Testis (tissue), 5 donors: ENCODE measurements at places on chromosomes 5 and 9. TPM values are rescaled to one million over a fixed set of nuclear protein-coding genes. Genes with fewer than 3 reads are reported as not detected.
A peak's percentile ranks its signal among the peaks of the same experiment; 100 is the strongest.

DNA sequence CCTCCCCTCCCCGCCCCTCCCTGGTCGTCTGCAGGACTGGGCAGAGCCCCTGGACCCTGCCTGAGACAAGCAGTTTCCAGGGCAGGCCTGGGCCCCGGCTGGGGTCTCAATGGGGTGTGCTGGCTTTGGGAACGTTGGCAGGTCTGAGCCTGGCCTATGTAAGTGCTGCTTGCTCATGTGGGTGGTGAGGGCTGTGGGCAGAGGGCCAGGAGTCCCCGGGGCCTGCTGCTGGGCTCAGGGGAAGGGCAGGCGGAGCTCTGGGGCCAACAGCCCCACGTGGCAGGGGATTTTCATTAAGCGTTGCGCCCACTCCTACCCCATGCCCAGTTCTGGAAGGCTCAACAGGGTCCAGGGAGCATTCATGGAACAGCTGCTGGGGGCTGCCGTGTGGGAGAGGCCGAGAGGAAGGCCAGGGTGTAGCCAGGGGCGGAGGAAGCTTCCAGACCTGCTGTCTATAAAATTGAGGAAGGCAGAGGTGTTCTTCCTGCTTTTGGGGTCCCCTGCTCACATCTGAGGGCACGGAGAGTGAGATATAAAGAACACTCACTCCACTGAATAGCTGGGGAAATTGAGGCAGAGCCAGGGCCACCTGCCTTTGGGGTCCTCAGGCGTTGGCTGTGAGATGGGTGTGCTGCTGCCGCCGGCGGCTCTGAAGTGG, 32.5 kb downstream of the RXRA start:
- peak; percentile 57 for DNase-seq
- H3K27me3 ChIP-seq, result no peaks in the 10 kb centered on the region
- no peaks in the 10 kb centered on the region for H3K36me3 ChIP-seq
- peaks cover 29% of the 10 kb centered on the region for H3K4me1 ChIP-seq
- H3K4me3 ChIP-seq, result no peak overlapping the region
- no peak overlapping the region for H3K27ac ChIP-seq

DNA sequence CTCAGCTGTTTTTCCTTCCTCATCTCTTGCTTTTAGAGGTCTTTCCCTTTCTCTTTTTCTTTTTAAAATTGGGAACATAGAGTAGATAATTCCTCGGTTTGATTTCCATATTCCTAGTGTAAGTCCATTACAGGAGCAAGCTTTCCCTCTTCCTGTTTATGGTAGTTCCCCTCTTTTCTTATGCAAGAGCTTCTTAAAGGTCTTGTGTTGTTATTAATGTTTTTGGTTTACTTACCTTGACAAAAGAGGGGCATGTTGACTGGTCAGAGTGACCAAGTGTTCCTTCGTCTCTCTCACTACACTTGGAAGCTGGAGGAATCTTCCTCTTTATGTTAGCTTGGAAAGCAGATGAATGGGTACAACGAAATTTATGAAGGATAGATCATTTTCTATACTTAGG, 8.3 kb downstream of the ATG10 start:
- H3K4me3 ChIP-seq, result no peak overlapping the region
- DNase-seq, result no peak
- no peaks in the 10 kb centered on the region for H3K27me3 ChIP-seq
- no peak overlapping the region for H3K27ac ChIP-seq
- H3K36me3 ChIP-seq, result no peaks in the 10 kb centered on the region

GRCh38 chr9:116447934-116448333, 239.2 kb upstream of the TRIM32 start:
- no peaks in the 10 kb centered on the region for H3K36me3 ChIP-seq
- H3K4me1 ChIP-seq, result no peaks in the 10 kb centered on the region
- no peak for DNase-seq
- H3K27me3 ChIP-seq, result no peaks in the 10 kb centered on the region
- no peak overlapping the region for H3K27ac ChIP-seq

GRCh38 chr5:54822324-54822687, 163.1 kb downstream of the ESM1 start:
- DNase-seq, result no peak
- no peaks in the 10 kb centered on the region for H3K36me3 ChIP-seq
- H3K4me1 ChIP-seq, result no peaks in the 10 kb centered on the region

GRCh38 chr5:33999978-34000377, 7.9 kb downstream of the AMACR start:
- H3K27ac ChIP-seq, result no peak overlapping the region
- H3K36me3 ChIP-seq, result no peaks in the 10 kb centered on the region
- H3K27me3 ChIP-seq, result no peaks in the 10 kb centered on the region
- no peak overlapping the region for H3K4me3 ChIP-seq

- H3K4me3 ChIP-seq, result no peak overlapping the region
- no peaks in the 10 kb centered on the region for H3K36me3 ChIP-seq
- DNase-seq, result no peak
- H3K4me1 ChIP-seq, result no peaks in the 10 kb centered on the region
- no peaks in the 10 kb centered on the region for H3K27me3 ChIP-seq
Measured at GRCh38 chr5:42819745-42820144, 8.1 kb upstream of the SELENOP start.

GRCh38 chr9:126642839-126643238, 29.1 kb downstream of the LMX1B start:
- DNase-seq, result no peak
- H3K27me3 ChIP-seq, result no peaks in the 10 kb centered on the region
- no peak overlapping the region for H3K4me3 ChIP-seq
- no peak overlapping the region for H3K27ac ChIP-seq
- H3K36me3 ChIP-seq, result no peaks in the 10 kb centered on the region

DNA sequence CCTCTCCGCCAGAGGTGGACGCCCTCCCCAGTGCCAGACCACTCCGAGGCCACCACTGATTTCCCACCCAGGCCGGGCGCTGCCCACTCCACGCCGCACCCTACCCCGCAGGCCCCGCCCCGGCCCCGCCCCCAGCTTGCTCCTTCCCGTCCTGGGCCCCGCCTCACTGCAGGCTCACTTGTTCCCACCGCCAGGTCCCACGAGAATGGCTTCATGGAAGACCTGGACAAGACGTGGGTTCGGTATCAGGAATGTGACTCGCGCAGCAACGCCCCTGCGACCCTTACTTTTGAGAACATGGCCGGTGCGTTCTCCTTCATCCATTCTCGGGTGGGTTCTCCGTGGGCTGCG, 6.5 kb downstream of the LRRC26 start:
- H3K36me3 ChIP-seq, result no peaks in the 10 kb centered on the region
- no peak overlapping the region for H3K27ac ChIP-seq
- peaks cover 19% of the 10 kb centered on the region for H3K4me1 ChIP-seq
- no peak overlapping the region for H3K4me3 ChIP-seq
- H3K27me3 ChIP-seq, result no peaks in the 10 kb centered on the region

- no peaks in the 10 kb centered on the region for H3K27me3 ChIP-seq
- no peaks in the 10 kb centered on the region for H3K36me3 ChIP-seq
- no peak overlapping the region for H3K4me3 ChIP-seq
- H3K4me1 ChIP-seq, result no peaks in the 10 kb centered on the region
- H3K27ac ChIP-seq, result no peak overlapping the region
- no peak for DNase-seq
Measured at GRCh38 chr9:124553738-124554137, 46.5 kb upstream of the NR5A1 start.

DNA sequence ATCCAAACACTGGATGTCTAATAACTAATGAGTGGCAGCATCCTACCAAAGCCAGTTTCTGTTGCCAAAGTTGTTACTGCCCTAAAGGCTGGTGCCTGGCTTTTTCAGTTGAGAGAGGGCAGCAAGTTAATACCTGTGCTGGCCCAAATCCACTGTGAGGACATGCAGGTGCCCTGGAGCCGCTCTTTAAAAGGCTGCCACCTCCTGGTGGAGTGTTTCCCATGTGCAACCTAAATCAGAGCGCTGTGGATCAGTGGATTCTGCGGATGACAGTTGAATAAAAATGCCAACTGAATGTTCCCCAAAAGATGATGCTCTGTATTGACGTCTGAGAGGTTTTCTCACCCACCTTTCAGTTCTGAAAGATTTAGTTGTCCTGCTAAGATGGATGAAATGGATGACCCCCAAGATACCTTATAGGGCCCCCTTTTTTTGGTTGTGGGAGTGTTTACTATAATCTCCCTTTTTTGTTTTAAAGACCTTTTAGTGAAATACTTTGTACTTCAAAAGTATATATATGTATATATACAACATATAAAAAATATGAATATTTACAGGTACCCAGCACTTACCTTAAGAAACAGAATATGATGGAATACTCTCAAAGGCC, 146.4 kb downstream of the EGFLAM start:
- H3K27ac ChIP-seq, result no peak overlapping the region
- peaks cover 2% of the 10 kb centered on the region for H3K4me1 ChIP-seq
- no peak overlapping the region for H3K4me3 ChIP-seq
- no peak for DNase-seq
- no peaks in the 10 kb centered on the region for H3K36me3 ChIP-seq

- no peak overlapping the region for H3K27ac ChIP-seq
- H3K27me3 ChIP-seq, result no peaks in the 10 kb centered on the region
- peak; percentile 46 for DNase-seq
- no peaks in the 10 kb centered on the region for H3K36me3 ChIP-seq
- H3K4me1 ChIP-seq, result no peaks in the 10 kb centered on the region
- H3K4me3 ChIP-seq, result no peak overlapping the region
Measured at GRCh38 chr5:167898361-167899042, 392.9 kb upstream of the WWC1 start.

DNA sequence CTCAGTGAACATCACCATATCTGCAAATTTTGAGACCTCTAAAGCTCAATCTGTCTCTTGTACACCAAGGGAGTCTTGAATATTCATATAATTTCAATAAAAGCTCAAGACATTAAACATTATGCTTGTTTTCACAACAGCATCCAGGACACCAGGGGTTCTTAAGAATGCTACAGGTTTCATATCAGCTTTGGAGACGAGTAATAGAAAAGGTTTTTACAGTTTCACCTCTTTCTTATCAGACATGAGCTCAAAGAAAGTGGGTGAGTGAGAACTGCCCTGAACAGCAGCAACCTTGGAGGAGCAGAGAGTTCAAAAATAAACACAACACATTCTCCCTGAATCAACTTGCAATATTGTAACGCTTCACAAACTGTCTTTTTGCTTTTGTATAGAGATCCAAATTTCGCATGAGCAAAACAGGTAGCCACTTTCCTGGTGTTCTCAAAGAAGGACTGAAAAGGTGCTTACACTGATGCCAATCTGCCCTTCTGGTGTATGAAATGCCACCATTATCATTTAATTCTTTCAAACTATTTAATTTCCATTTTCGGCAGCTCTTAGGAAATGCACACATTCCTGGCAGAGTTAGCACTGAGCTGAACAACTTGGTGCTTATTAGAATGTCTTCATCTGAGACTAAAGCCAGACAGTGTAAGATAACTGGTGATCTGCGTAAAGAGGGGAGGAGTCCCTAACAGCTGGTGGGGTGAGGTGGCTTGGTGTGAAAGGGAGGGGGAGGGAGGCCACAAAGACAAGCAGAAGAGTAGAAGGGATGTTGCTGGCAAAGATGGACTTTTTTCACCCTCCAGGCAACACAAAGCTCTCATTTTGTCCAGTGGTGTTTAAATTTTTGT, 535.3 kb downstream of the PDE4D start:
- H3K36me3 ChIP-seq, result no peaks in the 10 kb centered on the region
- no peak overlapping the region for H3K27ac ChIP-seq
- no peak overlapping the region for H3K4me3 ChIP-seq
- peaks cover 6% of the 10 kb centered on the region for H3K4me1 ChIP-seq
- no peaks in the 10 kb centered on the region for H3K27me3 ChIP-seq
- peak; percentile 41 for DNase-seq

RXRA gene
- 47.3 TPM for total RNA-seq

NUTM2F gene
- total RNA-seq, result 1.1 TPM

N4BP3 gene
- total RNA-seq, result 3.6 TPM

GCNT4 gene
- 1.8 TPM for total RNA-seq

AGPAT2 gene
- total RNA-seq, result 46.6 TPM

C5orf47 gene
- total RNA-seq, result 26.0 TPM

ADGRV1 gene
- total RNA-seq, result 12.6 TPM

CXCL14 gene
- total RNA-seq, result 3.6 TPM

SLCO6A1 gene
- 20.4 TPM for total RNA-seq
